ENCODE measurements at places on chromosomes 5 and 9. TPM values are rescaled to one million over a fixed set of nuclear protein-coding genes. Genes with fewer than 3 reads are reported as not detected.

DNA sequence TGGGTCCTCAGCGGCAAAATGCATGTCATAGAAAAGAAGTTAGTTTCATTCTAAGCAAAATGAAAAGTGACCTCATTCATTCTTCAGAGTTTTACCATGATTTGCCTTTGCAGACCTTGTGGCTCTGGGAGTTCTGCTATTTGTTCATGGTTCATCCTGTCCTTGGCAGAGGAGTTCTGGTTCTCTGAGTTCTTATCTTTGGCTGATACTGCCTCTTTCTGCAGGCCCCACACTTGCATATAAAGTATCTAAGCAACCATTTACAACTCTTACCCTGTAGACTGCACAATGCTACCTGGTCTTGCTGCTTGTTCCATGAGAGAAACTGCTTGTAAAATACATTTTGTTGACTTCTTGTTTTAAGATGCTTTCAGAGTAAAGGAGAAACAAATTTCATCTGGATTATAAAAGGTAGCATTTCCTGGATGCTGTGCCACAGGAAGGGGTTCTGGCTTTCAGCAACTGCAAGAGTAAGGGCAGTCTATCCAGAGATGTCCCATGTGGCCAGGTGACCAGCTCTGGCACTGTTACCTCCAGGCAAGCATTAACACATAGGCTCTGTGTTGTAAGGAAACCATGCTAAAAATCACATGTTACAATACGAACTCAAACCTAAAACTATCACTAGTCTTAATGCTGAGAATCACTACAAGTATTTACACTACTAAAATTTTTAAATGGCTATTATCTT lies 513.2 kb downstream of the SPOCK1 start:
- DNase-seq, result no peak

DNA sequence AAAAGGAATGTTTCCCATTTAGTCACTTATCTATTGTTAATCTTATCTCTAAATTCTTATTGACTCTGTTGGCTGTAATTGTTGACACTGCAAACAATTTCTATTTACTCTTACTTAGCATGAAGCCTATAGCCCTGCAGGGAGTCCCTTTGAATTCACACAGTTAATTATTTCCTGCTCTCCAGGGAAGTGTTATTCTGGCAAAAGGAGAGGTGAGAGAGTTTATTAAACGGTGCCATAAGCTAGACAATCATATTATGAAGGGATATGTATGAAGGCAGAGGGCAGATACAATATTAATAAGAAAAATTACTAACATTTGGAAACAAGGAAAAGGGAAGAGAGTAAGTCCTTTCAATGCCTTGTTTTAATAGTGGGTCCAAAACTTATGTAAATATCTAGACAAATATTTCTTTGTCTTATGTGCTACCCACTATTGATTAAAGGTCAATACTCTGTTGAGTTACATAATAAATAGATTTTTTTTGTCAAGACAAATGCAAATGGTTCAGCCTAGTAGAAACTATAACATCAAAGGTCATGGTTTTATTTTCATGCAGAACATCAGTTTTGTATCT lies 107.1 kb downstream of the CDH18 start:
- no peak for DNase-seq

DNA sequence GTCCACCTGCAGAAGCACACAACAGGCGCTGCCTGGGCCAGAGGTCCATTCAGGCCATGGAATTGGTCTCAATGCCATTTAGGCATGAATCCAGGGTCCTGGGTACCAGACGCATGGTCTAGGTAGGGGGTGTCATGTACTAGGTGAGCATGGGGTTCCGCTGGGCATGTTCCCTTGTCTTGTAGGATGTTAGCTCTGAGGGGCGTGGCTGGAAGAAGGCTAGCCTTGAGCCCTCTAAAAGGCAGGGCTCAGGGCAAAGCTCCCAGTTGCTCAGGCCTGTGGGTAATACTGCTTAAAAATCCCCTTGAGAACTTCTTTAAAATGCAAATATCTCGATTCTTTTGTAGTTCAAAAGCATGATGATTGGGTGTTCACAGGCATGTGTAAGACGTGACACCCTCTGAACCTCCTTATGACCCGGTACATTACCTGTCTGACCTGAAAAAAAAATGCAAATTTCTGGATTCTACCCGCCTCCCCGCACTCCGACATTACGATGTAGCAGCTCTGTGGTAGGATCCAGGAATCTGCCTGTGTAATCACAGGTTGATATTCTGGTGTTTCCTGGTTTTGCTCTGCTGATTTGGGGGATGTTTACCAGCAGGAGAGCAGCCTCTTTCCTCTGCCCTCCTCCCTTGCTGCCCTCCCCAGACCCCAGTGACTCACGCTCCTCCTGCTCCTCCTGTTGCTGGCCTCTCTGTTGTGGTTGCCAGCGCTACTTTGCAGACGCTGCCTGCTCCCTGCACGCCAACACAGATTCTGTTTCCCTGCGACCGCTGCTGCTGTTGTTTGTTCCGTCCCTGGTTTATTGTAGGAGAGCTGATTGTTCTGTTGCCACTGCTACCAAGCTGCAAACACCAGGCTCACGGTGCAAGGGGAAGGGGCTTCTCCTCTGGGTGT lies 5.7 kb downstream of the TMC1 start:
- DNase-seq, result peak; percentile 48

DNA sequence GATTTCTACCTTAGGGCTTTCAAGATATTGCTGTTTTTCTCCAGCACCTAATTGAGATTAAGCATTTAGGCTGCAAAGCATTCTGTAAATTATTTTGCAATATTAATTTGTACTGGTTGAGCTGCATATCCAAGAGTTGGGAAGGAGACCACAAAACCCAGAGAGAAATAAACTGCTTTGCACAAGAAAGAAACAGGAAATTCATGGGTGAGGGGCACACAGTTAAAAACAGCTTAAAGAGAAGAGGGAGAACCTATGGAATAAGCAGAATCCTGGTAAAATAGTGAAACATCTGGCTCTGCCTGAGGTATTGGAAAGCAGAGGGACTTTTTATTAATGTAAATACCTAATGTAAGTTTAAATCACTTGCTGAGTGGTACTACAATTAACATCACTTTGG lies 243.0 kb downstream of the TMEM167A start:
- DNase-seq, result no peak

Gene GABRA6
- total RNA-seq, result not detected
